B cell (primary cell): ENCODE measurements at places on chromosomes 12 and 14. TPM values are rescaled to one million over a fixed set of nuclear protein-coding genes. Genes with fewer than 3 reads are reported as not detected.

The LRCOL1 gene
- not detected in 2 replicates for total RNA-seq

The PAX9 gene
- not detected in 2 replicates for total RNA-seq

The FSCB gene
- total RNA-seq: not detected in 2 replicates

The P2RX7 gene
- total RNA-seq: 5.3 and 6.8 TPM in 2 replicates

The PRICKLE1 gene
- 21.6 and 22.5 TPM in 2 replicates for total RNA-seq

The MIP gene
- total RNA-seq: not detected in 2 replicates

The B3GNT4 gene
- 0.12 TPM in 1 of 2 replicates, not detected in the other for total RNA-seq

The CLEC2A gene
- not detected in 2 replicates for total RNA-seq

The KRT79 gene
- total RNA-seq: not detected in 2 replicates

The NFATC4 gene
- total RNA-seq: 7.6 and 7.9 TPM in 2 replicates

The ZDHHC22 gene
- 0.12 TPM in 1 of 2 replicates, not detected in the other for total RNA-seq

The ENDOU gene
- total RNA-seq: not detected in 2 replicates

The SYNDIG1L gene
- not detected in 2 replicates for total RNA-seq

The TAPBPL gene
- total RNA-seq: 71.2 and 80.5 TPM in 2 replicates

The PTGER2 gene
- total RNA-seq: 0.32 and 0.44 TPM in 2 replicates

The RNF212B gene
- total RNA-seq: not detected in 2 replicates

The MRPS35 gene
- total RNA-seq: 18.0 and 24.5 TPM in 2 replicates

The CCDC196 gene
- not detected in 2 replicates for total RNA-seq

The SYCP3 gene
- total RNA-seq: 0.12 and 0.80 TPM in 2 replicates

The SLCO1B1 gene
- not detected in 2 replicates for total RNA-seq

The DTX3 gene
- 3.5 and 4.0 TPM in 2 replicates for total RNA-seq

The OR6C70 gene
- not detected in 2 replicates for total RNA-seq

The ESPL1 gene
- 1.7 and 2.4 TPM in 2 replicates for total RNA-seq

The GZMB gene
- 1.1 and 1.5 TPM in 2 replicates for total RNA-seq

The SOCS4 gene
- total RNA-seq: 23.6 and 26.3 TPM in 2 replicates

The SLC6A15 gene
- total RNA-seq: 0.29 and 0.39 TPM in 2 replicates

The KCNH3 gene
- total RNA-seq: 0.19 and 0.54 TPM in 2 replicates
